ENCODE measurements at places on chromosomes 2 and 18. TPM values are rescaled to one million over a fixed set of nuclear protein-coding genes. Genes with fewer than 3 reads are reported as not detected.

The RGPD8 gene
- 14.9 TPM for total RNA-seq

The CPO gene
- total RNA-seq = 0.24 TPM

GRCh38 chr2:204218040-204218439 is 281.5 kb downstream of the ICOS start:
- DNase-seq = no peak

DNA sequence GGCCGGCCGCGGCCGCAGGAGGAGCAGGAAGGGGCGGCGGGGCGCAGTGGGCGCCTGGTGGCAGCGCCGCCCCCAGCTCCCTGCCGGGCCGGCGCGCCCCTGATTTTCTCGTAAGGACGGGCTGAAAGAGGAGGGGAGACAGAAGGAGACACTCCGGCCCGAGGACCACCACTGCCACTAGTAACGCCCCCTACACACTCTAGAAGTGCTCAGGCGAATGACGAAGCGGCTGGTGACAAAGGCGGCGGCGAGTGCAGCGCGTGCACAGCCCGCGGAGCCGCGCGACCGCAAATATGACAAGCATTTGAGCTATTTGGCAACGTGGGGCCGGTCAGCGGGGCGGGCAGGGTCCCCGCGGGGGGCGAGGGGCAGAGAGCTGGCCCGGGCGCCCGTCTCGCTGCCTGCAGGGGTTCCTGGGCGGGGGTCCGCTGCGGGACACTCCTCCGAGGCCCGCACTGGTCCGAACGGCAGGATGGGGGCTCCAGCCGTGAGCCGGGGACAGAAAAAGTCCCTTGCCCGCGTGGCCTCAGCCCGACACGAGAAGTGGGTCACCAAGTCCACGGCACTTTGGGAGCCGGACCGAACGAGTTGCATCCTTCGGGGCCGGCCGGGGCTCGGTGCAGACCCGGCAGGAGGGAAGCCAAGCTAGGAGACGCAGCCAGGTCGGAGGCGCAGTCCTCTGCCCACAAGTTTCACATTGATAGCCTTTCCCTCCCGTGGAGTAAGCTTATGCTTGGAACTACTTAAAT is 524 bp upstream of the SERTAD2 start:
- DNase-seq = peak; percentile 95

The TUBB8B gene
- total RNA-seq = not detected

The NAT8 gene
- total RNA-seq = not detected

DNA sequence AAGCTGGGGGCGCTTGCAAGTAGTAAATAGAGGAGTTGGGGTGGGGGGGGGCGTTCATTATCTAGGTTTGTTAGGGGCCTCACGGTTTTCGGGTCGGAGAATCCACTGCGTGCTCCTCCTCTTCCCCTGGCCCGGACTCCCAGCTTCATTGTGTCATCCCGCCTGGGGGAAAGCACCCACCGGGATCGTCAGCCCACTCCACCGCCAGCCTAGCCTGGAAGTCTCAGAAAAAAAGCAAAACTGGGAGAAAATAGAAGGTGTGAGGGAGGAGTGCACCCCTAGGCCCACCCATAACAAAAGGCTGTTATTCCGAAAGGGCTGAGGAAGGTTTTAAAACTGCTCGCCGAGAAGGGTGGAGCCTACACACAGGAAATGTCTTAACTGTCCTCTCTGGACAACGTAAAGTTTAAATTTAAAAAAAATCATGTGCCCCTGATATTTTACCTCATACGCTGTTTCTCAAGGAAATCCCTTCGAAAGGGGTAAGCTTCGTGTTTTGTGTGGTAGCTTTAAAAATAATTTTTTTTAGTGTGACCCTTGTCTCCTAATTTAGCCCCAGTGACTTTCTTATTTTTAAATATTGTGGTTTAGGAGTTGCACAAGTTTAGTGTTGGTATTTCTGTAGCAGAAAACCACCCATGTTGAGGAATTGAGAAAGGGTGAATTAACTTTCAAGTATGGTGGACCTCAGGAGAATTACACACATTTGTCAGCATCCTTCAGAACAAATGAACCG is 104.2 kb downstream of the SPTBN1 start:
- peak; percentile 87 for DNase-seq

GRCh38 chr2:155372969-155373368 is 674.5 kb downstream of the KCNJ3 start:
- DNase-seq = no peak

DNA sequence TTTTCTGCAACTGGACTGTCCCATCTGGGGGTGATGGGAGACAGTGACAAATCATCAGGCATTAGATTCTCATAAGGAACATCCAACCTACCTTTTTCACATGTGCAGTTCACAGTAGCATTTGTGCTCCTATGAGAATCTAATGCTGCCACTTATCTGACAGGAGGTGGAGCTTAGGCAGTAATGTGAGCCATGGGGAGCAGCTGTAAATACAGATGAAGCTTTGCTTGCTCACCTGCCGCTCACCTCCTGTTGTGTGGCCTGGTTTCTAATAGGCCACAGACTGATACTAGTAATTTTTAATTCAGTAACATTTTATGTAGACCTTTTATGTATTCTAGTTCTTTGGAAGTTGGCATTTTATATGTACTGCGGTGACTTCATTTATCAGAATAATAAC is 180.1 kb upstream of the SPOPL start:
- no peak for DNase-seq

DNA sequence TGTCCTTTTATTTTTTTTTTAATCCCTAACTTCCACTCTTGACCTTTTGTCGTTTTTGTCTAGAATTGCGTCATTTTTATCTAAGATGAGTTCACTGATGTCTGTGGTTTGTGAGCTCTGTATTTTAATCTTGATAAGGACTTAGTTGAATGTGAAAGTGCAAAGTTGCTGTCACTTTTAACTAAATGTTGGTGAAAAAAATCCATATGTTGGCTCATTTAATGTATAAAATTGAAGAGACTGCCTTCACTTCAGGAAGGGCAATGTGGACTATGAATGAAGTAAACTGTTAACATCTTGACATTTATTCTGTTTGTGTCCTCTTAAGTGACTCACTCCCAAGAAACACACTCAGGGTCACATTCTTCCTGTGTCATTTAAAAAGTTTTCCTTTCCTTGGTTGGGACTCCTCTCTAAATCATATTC is 256.6 kb upstream of the RASGRP3 start:
- DNase-seq = no peak

DNA sequence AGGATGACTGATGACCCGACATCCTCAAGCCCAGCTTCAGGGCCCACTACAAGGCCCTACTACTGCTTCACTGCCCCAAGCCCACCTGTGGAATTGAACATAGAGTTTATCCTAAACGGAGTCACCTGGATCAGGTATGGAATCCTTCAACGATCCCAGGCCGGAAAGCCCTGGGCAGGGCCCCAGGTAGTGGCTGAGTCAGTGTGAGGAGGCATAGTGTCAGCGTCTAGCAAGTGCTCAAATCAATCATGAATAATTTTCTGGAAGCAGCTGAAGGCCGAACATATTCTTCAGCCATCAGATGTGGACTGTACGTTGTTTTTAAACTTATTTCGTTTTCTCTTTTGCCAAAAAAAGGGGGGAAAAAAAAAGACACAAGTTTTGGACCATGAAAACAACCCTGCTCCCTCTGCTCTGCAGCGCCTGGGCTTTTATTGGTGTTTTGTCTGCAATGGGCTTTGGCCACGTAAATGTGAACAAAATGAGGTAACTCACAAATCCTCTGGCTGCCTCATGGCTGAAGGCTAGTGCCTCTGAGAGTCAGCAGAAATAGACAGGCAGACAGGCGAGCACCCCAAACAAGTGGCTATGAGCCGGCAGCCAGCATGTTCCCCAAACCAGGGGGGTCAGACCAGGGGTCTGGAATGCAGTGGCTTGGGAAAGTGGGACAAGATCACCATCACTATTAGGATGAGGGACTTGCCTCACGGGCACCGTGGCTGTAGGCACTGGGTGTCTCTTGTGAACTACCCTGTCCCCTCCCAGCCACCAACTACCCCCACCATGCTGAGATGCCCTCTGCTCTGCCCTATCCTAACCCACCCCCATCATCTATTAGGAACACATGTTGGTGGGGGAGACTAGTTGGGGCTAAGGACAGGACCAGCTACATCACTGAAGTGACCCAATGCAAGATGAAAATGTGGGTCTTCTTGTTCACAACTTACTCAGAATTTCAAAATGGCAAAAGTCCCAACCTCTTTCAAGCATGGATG is 51.4 kb downstream of the TTC32 start:
- DNase-seq = no peak

- no peak for DNase-seq
Observed at GRCh38 chr2:107308835-107309234, 422.9 kb upstream of the ST6GAL2 start.

DNA sequence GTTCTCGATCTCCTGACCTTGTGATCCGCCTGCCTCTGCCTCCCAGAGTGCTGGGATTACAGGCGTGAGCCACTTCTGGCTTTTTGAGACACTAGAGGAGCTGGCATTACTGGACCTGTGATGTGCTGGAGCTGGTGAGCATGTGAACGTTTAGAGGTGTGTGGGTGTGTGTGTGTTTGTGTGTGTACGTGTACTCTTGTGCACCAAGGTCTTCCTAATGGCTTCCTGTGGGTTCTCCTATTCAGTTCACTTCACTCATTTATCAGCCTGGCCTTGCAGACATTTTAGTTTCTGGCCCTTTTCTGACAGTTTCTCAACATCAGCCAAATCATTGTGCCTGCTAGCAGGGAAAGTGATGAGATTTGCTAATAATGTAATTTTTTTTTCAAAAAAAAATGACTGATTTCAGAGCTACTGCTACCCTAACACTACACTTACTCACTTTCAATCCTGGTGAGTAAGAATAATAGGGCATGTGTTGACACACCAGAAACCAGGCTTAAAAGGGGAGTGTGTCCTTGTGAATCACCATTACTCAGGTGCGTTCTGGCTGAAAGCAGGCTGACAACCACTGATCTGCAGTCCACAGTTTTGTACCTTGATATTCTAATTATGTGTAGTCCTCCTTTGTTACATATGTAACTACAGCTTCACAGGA is 41.0 kb upstream of the ACTR3 start:
- no peak for DNase-seq

DNA sequence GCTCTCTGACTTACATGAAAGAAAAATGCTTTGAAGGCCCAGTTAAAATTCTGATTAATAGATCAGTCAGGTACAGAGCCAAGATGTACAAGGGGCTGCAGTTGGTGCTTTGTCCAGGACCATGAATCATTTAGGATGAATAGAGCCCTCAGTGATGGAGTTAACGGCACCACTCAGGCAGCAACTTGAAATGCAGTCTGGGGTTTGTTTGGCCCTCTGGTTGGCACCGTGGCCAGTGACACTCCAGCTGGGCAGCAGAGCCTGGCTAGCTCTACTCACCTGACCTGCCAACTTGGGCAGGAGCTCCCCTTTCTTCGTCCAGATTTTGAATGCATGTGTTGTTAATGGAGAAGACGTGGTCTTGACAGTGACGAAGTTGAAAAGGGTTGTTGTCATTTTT is 493.0 kb upstream of the ACVR2A start:
- no peak for DNase-seq

DNA sequence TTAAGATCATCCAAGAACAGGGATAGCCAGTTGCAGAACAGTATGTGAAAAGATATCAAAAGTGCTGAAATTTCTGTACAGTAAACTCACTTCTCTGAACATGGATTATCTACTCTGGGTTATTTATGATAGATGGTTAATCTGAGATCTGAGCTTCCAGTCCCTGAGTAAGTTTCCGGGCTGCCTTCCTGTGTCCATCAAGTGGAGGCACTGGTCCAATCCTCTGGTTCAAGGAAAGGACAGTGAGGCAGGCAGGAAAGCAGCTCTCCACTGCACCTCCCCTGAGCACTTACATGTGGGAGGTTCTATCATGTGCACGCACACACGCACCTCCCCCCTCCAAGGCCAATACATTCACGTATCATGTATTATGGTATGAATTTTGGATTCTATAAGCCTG is 32.5 kb downstream of the GPR45 start:
- no peak for DNase-seq

The PROM2 gene
- total RNA-seq = 2.2 TPM

- no peak for DNase-seq
Observed at GRCh38 chr2:229169751-229170150, 101.3 kb downstream of the PID1 start.

- peak; percentile 64 for DNase-seq
Observed at GRCh38 chr2:3488061-3488531, 31.2 kb downstream of the ADI1 start.

GRCh38 chr2:121152861-121153260 is 132.1 kb downstream of the TFCP2L1 start:
- no peak for DNase-seq

GRCh38 chr2:195570329-195570728 is 86.7 kb upstream of the SLC39A10 start:
- DNase-seq = no peak

- DNase-seq = no peak
Observed at GRCh38 chr2:225056330-225057073, 14.2 kb upstream of the DOCK10 start.

GRCh38 chr2:138676619-138677021 is 103.6 kb downstream of the NXPH2 start:
- DNase-seq = no peak

- DNase-seq = no peak
Observed at GRCh38 chr2:111054791-111055691, 65.7 kb upstream of the BCL2L11 start.

GRCh38 chr18:48548011-48548771 is 9.4 kb downstream of the CTIF start:
- no peak for DNase-seq

The HAAO gene
- 5.1 TPM for total RNA-seq
